ENCODE measurements at places on chromosomes 16 and 17.

DNA sequence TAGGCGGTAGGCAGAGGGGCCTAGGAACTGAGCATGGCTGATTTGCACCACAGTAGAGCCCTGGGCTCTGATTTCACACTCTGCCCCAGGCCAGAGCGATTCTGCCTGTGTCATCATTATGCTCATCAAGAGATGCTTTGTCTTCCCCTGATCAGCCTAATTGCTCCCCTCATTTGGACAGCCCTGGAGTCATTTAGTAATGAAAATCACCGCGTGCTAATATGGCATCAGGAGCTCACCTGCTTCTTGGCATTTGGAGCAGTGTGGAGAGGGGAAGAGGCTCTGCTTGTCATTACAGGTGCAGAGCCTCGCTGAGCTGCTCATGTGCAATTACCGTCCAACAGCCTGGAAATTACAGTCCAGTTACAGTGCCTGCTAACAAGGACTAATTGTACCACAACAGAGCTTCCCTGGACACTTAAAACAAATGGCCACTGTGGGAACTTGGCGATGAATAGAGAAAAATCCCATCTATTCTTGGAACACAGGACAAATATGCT is 157.1 kb upstream of the WSCD1 start:
- no peaks in the 10 kb centered on the region for H3K36me3 ChIP-seq
- no peak overlapping the region for H3K4me3 ChIP-seq
- H3K27me3 ChIP-seq: no peaks in the 10 kb centered on the region
- H3K27ac ChIP-seq: no peak overlapping the region

DNA sequence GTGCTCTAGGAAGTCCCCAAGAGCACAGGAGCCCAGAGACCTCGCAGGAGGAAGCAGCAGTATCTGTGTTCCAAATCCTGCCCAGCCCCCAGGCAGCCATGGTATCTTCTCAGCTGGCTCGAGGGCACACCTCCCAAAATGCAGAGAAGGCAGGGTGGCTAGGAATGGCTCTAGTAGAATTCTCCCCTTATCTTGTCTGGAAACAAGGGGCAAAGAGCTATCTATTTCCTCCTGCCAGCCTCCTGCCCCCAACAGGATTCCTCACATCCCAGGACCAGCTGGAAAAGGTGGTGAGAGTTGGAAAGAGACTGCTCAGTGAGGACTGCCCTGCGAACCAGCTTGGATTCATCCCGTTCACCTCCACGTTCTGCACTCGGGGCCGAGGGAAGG is 8.6 kb upstream of the TSPOAP1 start:
- H3K4me1 ChIP-seq: no peaks in the 10 kb centered on the region
- H3K27me3 ChIP-seq: peaks cover 29% of the 10 kb centered on the region
- peak overlapping the region; percentile 82 for H3K27ac ChIP-seq
- no peak overlapping the region for H3K4me3 ChIP-seq
- H3K36me3 ChIP-seq: no peaks in the 10 kb centered on the region

GRCh38 chr17:40697297-40697696 is 6.3 kb downstream of the KRT24 start:
- no peak overlapping the region for H3K4me3 ChIP-seq
- H3K27ac ChIP-seq: no peak overlapping the region
- DNase-seq: no peak
- H3K27me3 ChIP-seq: no peaks in the 10 kb centered on the region

- H3K36me3 ChIP-seq: no peaks in the 10 kb centered on the region
- no peaks in the 10 kb centered on the region for H3K27me3 ChIP-seq
- H3K27ac ChIP-seq: peak overlapping the region; percentile 70
- peaks cover 26% of the 10 kb centered on the region for H3K4me1 ChIP-seq
- no peak for DNase-seq
Measured at GRCh38 chr17:29133121-29133713, 47.0 kb downstream of the MYO18A start.

DNA sequence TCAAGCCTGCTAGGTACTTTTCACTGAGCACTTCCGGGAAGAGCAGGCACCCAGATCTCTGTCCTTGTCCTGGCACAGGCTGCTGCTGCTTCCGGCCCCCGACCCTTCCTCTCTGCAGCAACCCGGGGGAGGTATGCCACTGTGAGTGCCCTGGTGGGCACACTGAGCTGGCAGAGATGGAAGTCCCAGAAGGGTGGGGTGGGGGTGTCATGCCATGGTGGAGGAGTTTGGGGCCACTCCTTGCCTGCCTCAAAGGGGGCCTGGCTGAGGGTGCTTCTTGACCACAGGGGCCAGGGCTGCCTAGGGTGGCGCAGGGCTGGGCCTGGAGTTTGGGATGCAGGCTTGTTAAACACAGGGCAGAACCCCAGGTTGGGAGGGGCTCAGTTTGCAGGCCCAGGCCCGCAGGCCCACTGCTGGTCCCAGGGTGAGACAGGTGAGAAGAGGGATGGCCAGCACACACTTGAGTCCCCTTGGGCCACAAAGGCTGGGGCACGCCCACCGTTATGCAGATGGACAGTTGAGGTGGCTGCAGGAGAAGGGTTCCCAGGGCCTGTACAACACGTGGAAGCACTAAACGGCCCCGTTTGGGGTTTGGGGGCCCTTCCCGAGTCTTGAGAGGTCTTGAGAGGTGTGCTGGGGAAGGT is 8.7 kb downstream of the TMEM235 start:
- H3K36me3 ChIP-seq: no peaks in the 10 kb centered on the region
- no peak for DNase-seq
- H3K27me3 ChIP-seq: no peaks in the 10 kb centered on the region
- H3K27ac ChIP-seq: no peak overlapping the region

- no peaks in the 10 kb centered on the region for H3K36me3 ChIP-seq
- H3K4me1 ChIP-seq: no peaks in the 10 kb centered on the region
- H3K27ac ChIP-seq: no peak overlapping the region
- H3K27me3 ChIP-seq: no peaks in the 10 kb centered on the region
Measured at GRCh38 chr17:14019186-14019956, 49.9 kb upstream of the COX10 start.

DNA sequence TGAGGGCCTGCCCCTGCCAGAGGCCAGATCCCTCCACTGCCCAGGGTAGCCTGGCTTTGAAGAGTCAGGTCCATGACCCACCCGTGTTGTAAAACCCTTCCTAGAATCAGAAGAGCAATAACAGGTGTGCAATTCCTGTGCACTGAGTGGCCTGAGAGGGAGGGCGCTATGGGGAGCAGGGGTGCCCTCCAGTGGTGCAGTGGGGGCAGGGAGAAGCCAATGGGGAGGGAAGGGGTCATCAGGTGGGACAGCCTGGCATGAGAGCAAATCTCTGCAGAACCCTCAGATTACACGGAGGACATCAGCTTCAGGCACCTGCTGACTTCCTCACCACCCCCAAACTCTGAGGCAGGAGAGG is 72.9 kb upstream of the ZNF469 start:
- H3K27me3 ChIP-seq: no peaks in the 10 kb centered on the region
- peaks cover 27% of the 10 kb centered on the region for H3K4me1 ChIP-seq

DNA sequence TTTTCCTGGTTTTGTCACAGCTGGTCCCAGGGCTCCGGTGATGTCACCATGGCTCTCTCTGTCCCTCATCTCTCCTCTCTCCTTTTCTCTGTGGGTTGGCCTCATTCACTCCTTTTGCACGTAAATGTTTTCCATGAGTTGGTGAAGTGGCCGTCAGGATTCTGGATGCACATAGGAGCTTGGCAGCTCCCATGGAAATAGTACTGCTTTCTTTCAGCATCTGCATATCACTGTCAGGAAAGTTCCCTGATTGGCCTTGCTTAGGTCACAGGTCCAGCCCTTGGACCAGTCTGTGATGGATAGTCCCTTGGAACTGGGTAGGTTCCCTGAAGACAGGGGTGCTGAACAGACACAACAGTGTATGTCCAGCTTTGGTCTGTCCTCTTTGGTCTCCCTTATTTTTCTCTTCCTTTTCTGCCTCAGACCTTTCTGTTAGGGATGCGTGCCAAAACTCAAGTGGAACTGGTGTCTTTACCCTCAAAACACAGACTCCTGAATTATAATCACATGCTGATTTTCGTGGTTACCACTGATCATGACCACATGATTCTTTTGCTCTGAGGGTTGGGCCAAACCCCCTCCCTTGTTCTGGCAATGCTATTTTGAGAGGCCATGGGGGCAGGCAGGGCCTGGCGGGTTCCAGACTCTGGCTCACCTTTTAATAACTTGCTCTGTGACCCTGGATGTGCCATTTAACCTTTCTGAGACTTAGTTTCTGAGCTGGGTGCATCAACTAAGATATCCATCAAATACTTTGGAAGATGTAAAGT is 99.0 kb downstream of the MSI2 start:
- H3K27ac ChIP-seq: no peak overlapping the region
- H3K36me3 ChIP-seq: no peaks in the 10 kb centered on the region
- no peaks in the 10 kb centered on the region for H3K27me3 ChIP-seq
- peaks cover 12% of the 10 kb centered on the region for H3K4me1 ChIP-seq
- no peak for DNase-seq

DNA sequence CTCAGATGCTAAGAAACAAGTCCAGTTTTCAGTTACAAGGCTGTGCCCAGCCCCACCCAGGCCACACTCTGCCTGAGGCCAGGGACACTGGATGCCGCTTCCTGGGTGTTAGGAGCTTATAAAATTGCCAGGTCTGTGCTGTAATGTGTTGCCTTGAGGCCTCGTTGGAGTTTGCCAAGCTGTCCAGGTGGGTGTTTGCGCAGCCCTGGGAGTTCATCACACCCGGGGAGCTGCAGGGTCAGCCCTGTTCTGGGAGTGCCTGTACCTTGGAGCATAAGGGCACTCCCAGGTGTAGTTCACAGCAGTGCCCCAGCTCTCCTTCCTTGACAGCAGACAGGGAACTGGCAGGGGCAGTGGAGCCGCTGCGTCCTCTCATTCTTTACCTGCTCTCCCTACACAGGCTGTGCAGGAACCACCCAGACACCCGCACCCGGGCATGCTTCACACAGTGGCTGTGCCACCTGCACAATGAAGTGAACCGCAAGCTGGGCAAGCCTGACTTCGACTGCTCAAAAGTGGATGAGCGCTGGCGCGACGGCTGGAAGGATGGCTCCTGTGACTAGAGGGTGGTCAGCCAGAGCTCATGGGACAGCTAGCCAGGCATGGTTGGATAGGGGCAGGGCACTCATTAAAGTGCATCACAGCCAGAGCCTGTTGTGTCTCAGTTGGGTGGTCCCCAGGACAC is 1.6 kb downstream of the GFER start:
- H3K27me3 ChIP-seq: peaks cover 49% of the 10 kb centered on the region
- peaks cover 6% of the 10 kb centered on the region for H3K36me3 ChIP-seq

- H3K27me3 ChIP-seq: no peaks in the 10 kb centered on the region
- no peak for DNase-seq
- no peaks in the 10 kb centered on the region for H3K36me3 ChIP-seq
- no peak overlapping the region for H3K4me3 ChIP-seq
Measured at GRCh38 chr17:66493283-66494019, 191.0 kb downstream of the PRKCA start.

DNA sequence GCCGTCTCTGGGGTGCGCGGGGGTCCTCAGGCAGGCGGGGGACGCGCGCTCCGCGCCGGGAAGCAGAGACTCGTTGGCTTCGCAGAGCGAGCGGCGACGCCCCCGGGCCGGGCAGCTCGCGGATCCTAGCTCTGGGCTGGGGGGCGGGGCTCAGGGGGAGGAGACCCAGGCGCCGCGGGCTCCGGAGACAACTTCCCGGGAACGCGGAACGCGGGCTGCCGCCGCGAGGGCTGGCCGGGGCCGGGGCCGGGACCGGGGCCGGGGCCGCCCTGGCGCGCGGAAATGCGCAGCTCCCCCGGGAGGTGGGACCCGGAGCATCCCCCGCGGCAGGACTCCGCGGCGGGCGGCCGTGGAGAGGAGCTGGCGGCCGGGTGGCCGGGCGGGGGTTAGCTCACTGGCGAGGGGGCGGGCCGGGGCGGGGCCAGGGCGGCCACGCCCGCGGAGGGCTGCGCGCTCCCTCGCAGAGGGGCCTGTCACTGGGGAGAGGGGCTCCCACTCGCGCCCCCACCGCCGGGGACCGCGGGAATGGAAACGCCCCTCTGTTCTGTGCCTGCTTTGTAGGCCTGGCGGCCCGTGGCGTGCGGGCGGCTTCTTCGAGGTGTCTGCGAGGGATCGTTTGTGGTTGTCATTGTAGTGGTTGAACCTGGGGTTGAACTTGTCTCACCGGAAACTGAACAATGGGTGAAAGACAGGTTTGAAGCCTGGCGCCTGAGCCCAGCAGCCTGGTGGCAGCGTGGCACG is at the start of gene GAS7:
Gene GAS7, minus strand, starts transcription at position 98 of the 741 bp plus-strand sequence.
- H3K4me3 ChIP-seq: peak within 1 kb of the TSS; percentile 72
- peak; percentile 84 for DNase-seq
- H3K36me3 ChIP-seq: no peaks in the 10 kb centered on the region
- H3K4me1 ChIP-seq: peaks cover 19% of the 10 kb centered on the region
- H3K27me3 ChIP-seq: no peaks in the 10 kb centered on the region

- H3K4me1 ChIP-seq: no peaks in the 10 kb centered on the region
- H3K4me3 ChIP-seq: no peak overlapping the region
- DNase-seq: no peak
- no peaks in the 10 kb centered on the region for H3K36me3 ChIP-seq
Measured at GRCh38 chr17:76934561-76935320, 66.5 kb downstream of the MGAT5B start.

- H3K27me3 ChIP-seq: no peaks in the 10 kb centered on the region
- peak overlapping the region; percentile 41 for H3K4me3 ChIP-seq
- H3K36me3 ChIP-seq: no peaks in the 10 kb centered on the region
- peaks cover 96% of the 10 kb centered on the region for H3K4me1 ChIP-seq
- peak overlapping the region; percentile 99 for H3K27ac ChIP-seq
Measured at GRCh38 chr17:77424585-77425344, 284.0 kb downstream of the SEC14L1 start.

DNA sequence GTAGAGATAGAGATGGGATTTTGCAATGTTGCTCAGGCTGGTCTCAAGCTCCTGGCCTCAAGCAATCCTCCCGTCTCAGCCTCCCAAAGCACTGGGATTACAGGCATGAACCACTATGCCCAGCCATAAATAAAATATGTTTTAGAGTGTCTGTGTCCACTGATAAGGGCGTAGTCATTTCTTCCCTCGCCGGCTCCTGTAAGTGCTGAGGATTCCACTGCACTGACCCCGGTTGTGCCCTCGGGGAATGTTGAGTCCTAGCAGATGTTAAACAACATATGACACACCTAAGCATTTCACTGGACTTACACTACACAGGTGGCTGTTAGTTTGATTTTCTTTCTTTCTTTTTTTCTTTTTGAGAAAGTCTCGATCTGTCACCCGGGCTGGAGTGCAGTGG is 5.6 kb upstream of the SHMT1 start:
- H3K4me3 ChIP-seq: no peak overlapping the region
- H3K4me1 ChIP-seq: peaks cover under 1% of the 10 kb centered on the region
- H3K27me3 ChIP-seq: no peaks in the 10 kb centered on the region
- no peaks in the 10 kb centered on the region for H3K36me3 ChIP-seq
- no peak for DNase-seq

GRCh38 chr16:62665269-62665668 is 629.0 kb upstream of the CDH8 start:
- no peak for DNase-seq
- no peak overlapping the region for H3K4me3 ChIP-seq
- no peaks in the 10 kb centered on the region for H3K27me3 ChIP-seq

DNA sequence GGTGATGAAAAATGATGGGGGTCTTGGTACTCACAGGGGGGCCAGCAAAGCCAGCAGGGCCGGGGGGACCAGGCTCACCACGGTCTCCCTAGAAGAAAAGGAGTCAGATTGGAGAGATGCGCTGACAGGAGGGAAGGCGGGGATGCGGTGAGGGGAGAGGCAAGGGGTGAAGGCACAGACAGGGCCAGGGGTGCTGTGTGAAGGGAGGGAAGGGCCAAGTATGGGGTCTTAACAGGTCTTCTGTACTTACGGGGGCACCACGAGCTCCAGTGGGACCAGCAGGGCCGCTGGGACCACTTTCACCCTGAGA is 11.2 kb downstream of the COL1A1 start:
- H3K27me3 ChIP-seq: no peaks in the 10 kb centered on the region
- no peak for DNase-seq
- H3K4me3 ChIP-seq: no peak overlapping the region
